RPMI8226 (cell line): ENCODE measurements at places on chromosomes 5 and 9.

- DNase-seq: peak; percentile 42
Observed at GRCh38 chr5:171614511-171614910, 171.1 kb upstream of the SMIM23 start.

- DNase-seq: peak; percentile 28
Observed at GRCh38 chr5:68200288-68200687, 15.3 kb upstream of the PIK3R1 start.

DNA sequence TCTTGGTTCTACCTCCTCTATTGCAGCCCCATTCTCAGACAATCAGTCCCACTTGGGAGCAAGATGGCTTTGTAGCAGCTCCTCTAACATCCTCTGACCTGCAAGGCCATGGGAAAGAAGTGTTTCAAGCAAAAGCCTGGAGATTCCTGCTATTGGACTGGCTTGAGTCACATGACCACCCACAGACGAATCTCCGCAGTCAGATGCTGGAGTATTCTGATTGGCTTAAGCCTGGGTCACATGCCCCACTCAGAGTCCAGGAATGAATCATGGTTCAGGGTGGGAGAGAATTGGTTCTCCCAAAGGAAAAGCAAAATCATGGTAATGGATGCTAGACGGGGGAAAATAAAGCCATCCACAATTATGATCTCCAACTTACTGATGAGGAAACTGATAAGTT lies 22.6 kb upstream of the LMX1B start:
- DNase-seq: no peak

- DNase-seq: no peak
Observed at GRCh38 chr9:27468462-27469110, 55.5 kb upstream of the IFNK start.

DNA sequence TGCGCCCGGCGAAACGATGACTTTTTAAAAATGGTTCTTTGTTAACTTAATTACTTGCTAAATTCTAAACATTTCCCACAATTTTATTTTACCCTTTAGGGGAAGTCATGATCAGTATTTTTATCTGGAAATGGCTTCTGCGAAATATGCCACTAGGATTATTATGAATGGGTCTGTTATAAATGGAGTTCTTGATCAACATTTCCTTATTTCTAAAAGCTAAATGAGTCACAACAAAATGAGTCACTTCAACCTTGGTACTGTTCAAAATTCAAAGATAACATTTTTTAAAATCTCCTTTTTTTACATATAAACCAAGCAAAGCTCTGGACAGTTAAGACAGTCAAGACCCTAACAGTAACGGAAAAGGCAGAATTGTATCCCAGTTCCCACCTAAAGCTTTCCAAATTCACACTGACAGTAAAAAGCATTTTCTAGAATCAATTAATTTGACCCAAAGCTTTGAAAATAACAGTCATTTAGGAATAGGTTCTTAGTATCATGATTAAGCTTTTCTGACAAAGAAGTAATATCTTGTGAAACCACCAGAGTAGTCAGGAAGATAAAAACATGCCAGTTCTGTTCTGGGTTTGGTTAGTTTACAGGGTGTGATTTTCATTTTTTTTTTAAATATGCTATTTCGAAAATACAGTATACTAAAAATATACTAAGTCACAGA lies 81.7 kb downstream of the LHFPL2 start:
- no peak for DNase-seq

GRCh38 chr9:2688636-2689035 lies 28.7 kb upstream of the KCNV2 start:
- no peak for DNase-seq

GRCh38 chr9:34992376-34992951 lies 2.9 kb downstream of the DNAJB5 start:
- DNase-seq: no peak

- peak; percentile 84 for DNase-seq
Observed at GRCh38 chr5:58094031-58094430, 365.9 kb downstream of the PLK2 start.

DNA sequence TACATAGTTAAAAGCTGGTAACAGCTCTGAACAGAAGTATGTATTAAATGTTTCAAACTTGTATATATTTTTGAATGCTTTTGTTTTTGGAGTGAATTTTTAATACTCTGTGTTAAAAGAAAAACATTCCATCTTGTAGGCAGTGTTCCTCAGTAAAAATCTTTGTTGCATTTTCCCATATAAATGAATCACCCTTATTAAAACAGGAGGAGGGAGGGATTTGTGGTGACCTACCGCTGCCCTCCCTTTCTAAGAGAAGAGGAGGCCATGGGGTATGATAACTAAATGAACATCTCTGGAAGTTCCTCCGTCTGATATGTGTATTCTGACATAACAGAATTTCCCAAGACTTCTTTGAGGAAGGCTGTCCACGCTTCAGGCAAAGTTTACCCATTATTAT lies 53.4 kb downstream of the INIP start:
- DNase-seq: no peak

DNA sequence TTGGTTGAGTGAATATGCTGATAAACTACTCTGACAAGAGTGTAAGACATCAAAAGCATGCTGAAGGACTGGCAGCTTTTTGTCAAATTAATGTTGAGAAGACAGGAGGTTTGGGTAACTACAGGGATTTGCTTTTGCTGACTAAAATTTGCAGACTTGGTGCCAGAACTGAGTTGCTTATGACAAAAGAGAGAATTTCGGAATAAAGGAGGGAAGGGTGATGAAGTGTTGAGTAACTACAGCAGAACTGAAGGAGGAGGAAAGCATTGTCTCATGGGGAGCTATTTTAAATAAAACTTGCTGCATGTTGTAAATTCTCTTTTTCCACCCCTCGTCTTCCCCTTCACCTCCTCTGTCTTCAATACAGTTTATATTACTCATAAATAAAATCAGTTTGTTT lies 296.1 kb downstream of the YTHDC2 start:
- no peak for DNase-seq

DNA sequence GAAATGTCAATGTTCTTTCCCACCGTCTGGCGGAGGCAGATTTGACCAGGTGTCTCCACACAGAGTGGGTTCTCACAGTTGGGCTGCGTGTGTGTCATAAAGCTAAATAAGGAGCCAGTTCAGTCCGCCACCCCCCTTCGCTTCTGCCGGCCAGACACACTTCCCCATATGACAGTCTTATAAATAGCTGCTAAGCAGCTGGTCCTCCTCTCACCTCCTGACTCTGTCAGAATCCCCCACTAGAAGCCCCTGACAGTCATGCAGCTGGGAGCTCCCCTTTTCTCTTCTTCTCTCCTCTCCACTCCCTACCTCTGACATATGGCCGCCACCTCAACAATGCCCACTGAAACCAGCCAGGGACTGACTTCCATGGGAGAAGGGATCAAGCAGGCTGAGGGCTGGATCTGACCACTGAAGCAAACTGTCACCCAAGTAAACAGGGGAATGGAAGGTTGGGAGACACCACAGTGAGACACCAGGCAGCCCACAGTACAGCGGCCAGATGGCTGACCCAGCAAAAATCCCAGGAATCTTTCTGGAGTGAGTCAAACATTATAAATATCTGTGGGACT lies 141.9 kb upstream of the EFNA5 start:
- no peak for DNase-seq

- DNase-seq: no peak
Observed at GRCh38 chr5:107937651-107938355, 267.1 kb upstream of the EFNA5 start.

DNA sequence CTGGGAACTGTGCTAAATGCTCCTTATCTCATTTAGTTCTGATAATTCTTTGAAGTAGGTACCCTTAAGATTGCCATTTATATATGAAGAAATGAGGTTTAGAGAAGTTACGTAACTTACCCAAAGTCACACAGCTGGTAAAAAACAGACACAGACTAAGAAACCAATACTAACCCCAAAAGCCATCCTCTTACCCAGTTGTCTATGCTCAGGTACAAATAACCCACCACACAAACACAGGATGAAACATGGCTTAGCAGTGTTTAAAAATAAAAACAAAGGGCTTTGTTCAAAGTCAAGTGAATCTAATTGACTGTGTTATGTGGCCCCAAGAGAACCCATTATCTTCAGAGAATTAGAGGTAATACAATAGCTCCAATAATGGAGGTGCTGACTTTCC lies 37.0 kb upstream of the IL7R start:
- DNase-seq: no peak

- DNase-seq: peak; percentile 21
Observed at GRCh38 chr5:140591747-140592372, 27.2 kb downstream of the SLC35A4 start.

- DNase-seq: no peak
Observed at GRCh38 chr9:97517331-97518089, 16.0 kb downstream of the TMOD1 start.

- DNase-seq: no peak
Observed at GRCh38 chr5:139686706-139687441, 38.7 kb downstream of the CXXC5 start.

DNA sequence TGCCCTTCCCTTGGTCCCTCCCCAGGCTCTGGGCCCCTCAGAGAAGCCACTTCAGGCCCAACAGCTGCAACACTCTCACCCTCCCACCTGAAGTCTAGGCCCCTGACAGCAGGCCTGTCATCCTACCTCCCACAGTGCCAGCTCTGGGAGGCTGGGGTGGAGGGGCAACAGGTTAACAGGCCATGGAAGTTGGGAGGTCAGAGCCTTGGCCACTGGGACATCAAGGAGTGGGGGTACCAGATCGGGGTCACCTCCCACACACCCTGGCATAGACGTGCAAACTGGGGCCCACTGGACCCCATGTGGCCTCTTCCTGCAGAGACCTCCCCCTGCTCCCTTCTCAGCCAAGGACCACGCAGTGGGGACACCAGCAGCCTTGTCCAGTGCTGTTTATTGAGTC lies 2.8 kb downstream of the SSNA1 start:
- DNase-seq: no peak

DNA sequence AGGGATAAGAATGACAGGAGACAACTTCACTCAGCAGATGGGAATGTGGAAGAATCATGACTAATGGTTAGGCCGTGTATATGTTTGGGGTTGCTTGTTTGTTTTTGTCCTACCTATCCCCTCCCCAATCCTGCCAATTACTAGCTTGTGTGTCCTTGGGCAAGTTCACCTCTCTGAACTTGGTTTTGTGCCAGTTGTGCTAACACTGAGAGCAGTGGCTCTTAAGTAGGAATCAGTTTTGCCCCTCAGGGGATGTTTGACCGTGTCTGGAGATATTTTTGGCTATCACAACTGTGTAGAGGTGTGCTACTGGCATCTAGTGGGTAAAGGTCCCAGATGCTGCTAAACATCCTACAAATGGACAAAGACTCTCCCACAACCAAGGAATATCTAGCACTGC lies 287.0 kb downstream of the DMRT2 start:
- DNase-seq: no peak

GRCh38 chr5:26868504-26868903 lies 169.9 kb downstream of the CDH9 start:
- no peak for DNase-seq

GRCh38 chr9:135858491-135859185 lies 48.7 kb downstream of the CAMSAP1 start:
- no peak for DNase-seq

- no peak for DNase-seq
Observed at GRCh38 chr9:92122061-92122460, 6.8 kb upstream of the SPTLC1 start.

GRCh38 chr9:108356806-108357205 lies 499.0 kb downstream of the ACTL7B start:
- no peak for DNase-seq

GRCh38 chr9:130414081-130414731 lies 30.6 kb upstream of the ASS1 start:
- peak; percentile 82 for DNase-seq

- DNase-seq: no peak
Observed at GRCh38 chr5:31682025-31682424, 43.1 kb downstream of the PDZD2 start.

- DNase-seq: no peak
Observed at GRCh38 chr5:142386137-142387023, 61.6 kb upstream of the SPRY4 start.

DNA sequence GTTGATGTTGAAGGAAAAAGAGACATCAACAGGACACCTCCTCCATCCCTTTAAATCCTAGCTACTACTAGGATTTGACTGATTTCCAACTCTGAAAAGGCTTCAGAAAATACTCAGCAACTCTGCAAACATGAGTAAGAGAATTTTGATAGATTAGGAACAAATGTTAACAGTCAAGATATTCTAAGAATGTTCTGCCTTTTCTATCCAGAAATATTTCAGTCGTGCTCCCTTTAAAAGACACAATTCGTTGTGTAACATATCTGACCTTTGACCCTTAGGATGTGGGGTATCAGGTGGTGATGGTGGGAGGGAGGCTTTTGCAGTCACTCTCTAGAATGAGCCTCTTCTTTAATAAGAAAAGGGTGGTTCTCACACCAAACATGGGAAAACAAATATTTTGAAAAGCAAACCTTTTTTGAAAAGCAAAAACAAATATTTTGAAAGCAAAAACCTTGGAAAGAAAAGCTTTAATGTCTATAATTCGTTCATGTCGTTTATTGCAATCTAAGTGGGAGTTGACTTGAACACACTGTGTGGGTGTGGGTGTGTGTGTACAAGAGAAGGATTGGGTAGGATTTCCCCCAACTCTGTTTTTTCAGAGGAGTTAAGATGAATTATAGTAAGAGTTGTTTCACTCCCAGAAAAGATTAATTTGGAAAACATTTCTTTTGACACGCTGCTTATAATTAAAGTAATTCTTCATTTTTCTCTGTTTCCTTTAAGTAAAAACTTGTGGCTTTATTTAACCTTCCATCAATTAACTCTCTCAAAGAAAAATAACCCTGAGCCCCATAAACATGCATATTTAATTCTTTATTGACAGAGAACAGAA lies 152.8 kb downstream of the TMEM167A start:
- no peak for DNase-seq

DNA sequence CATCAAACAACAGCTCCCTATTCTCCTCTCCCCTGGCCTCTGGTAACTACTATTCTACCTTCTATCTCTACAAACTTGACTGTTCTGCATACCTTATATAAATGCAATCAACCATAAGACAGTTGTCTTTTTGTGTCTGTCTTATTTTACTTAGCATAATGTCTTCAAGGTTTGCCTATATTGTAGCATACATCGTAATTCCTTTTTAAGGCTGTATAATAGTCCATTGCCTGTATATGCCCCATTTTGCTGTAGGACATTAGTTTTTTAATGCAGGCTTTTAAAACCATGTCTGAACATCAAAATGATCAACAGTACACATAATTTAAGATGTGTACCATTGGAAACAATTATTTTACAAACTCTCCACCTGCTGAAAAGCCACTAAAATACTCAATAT lies 12.4 kb downstream of the ANKH start:
- no peak for DNase-seq

GRCh38 chr5:124650147-124650561 lies 96.3 kb downstream of the ZNF608 start:
- DNase-seq: no peak

GRCh38 chr5:150137168-150137957 lies 18.3 kb downstream of the PDGFRB start:
- DNase-seq: no peak

GRCh38 chr9:84808416-84808815 lies 138.9 kb downstream of the NTRK2 start:
- no peak for DNase-seq

DNA sequence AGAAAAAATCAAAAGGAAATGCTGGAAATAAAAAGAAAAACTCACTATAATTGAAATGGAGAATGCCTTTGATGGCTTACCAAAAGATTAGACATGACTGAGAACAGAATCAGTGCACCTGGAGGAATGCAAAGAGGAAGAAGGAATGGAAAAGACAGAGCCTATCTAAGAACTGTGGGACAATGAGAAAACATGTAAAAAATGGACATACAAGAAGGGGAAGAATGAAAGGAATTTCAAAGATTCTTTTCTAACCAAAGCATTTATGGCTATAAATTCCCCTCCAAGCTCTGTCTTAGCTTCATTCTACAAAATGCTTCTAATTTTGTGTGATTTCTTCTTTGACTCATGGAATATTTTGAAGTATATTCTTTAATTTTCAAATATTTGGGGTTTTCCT lies 47.5 kb upstream of the CLK4 start:
- no peak for DNase-seq
